GM12878 (cell line): ENCODE measurements at places on chromosomes 7 and 10. TPM values are rescaled to one million over a fixed set of nuclear protein-coding genes. Genes with fewer than 3 reads are reported as not detected.

DNA sequence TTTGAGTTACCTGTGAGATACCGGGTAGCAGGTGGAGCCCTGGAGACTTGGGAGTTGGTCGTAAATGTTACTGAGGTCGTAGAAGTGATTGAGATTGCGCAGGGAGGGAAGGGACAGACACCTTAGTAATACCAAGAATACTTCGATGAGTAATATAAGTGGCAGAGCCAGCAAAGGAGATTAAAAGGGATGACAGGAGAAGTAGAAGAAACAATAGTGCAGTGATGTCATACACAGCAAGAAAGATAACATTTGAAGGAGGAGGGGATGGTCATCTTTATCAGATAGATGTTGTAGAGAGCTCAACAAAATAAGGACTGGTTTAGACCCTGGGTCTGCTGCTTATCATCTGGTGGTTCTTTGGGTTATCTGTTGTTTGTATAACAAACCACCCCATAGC lies 5.0 kb downstream of the BCCIP start:
- H3K4me3 ChIP-seq = no peak overlapping the region
- no peak for DNase-seq
- H3K27ac ChIP-seq = no peak overlapping the region
- H3K36me3 ChIP-seq = peaks cover 5% of the 10 kb centered on the region

- H3K36me3 ChIP-seq = no peaks in the 10 kb centered on the region
- peak overlapping the region; percentile 41 for H3K27ac ChIP-seq
- H3K4me1 ChIP-seq = peaks cover 18% of the 10 kb centered on the region; the same call in 1 of the 2 replicates
- peak; percentile 60 for DNase-seq
- no peaks in the 10 kb centered on the region for H3K27me3 ChIP-seq
Observed at GRCh38 chr7:7706101-7706511, 12.3 kb downstream of the RPA3 start.

DNA sequence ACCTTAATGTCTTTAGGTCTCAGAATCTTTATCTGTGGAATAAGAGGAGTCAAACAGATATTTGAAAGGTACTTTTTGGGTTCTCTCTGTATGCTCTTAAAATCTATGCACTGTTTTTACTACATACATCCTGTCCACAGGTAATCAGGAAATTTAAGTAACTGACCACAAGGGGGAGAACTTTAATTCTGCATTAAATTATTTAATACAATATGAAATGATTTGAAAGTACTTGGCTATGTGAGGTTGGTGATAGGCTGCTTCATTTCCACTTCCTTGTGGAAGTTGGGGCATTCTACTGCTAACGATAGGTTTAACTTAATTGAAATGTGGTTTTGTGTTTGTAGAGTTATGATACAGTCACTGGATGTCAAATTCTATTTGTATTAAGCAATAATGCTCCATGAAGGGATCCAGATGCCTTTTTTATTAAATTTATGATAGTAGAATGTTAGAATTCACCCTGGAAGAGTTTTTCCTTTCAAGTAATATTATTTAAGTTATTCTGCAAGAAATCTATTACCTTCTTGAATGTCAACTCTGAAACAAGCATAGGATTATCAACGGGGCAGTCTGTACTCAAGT lies 6.0 kb downstream of the TEX47 start:
- no peak overlapping the region for H3K27ac ChIP-seq
- no peak for DNase-seq
- no peak overlapping the region for H3K4me3 ChIP-seq
- no peaks in the 10 kb centered on the region for H3K27me3 ChIP-seq
- H3K4me1 ChIP-seq = no peaks in the 10 kb centered on the region

DDC gene
- not detected in 2 replicates for total RNA-seq

- no peak overlapping the region for H3K4me3 ChIP-seq
- H3K27me3 ChIP-seq = no peaks in the 10 kb centered on the region
- H3K36me3 ChIP-seq = no peaks in the 10 kb centered on the region
Observed at GRCh38 chr10:125002423-125003145, 60.7 kb downstream of the ZRANB1 start.

TAS2R41 gene
- total RNA-seq = not detected in 2 replicates

KBTBD2 gene
- 11.8 and 16.0 TPM in 2 replicates for total RNA-seq

GRCh38 chr10:36224431-36224985 lies 582.4 kb upstream of the FZD8 start:
- no peak overlapping the region for H3K4me3 ChIP-seq
- no peaks in the 10 kb centered on the region for H3K36me3 ChIP-seq
- H3K27ac ChIP-seq = no peak overlapping the region
- DNase-seq = no peak
- no peaks in the 10 kb centered on the region for H3K27me3 ChIP-seq
- H3K4me1 ChIP-seq = no peaks in the 10 kb centered on the region

DNA sequence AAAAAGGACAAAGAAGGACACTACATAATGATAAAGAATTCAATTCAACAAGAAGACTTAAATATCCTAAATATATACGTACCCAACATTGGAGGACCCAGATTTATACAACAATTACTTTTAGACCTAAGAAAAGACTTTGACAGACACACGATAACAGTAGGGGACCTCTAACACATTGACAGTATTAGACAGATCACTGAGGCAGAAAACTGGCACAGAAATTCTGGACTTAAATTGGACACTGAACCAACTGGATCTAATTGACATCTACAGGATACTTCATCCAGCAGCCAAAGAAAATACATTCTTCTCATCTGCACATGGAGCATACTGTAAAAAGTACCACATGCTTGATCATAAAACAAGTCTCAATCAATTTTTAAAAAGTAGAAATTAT lies 103.8 kb downstream of the DGKI start:
- no peaks in the 10 kb centered on the region for H3K27me3 ChIP-seq
- H3K27ac ChIP-seq = no peak overlapping the region
- H3K4me1 ChIP-seq = no peaks in the 10 kb centered on the region
- H3K36me3 ChIP-seq = no peaks in the 10 kb centered on the region
- H3K4me3 ChIP-seq = no peak overlapping the region

- H3K27ac ChIP-seq = peak overlapping the region; percentile 28
- H3K4me1 ChIP-seq = peaks cover 8% of the 10 kb centered on the region
- DNase-seq = peak; percentile 75
- peaks cover 12% of the 10 kb centered on the region for H3K36me3 ChIP-seq
Observed at GRCh38 chr10:26550774-26551526, 112.8 kb downstream of the APBB1IP start.

- H3K4me1 ChIP-seq = peaks cover 4% of the 10 kb centered on the region
- H3K4me3 ChIP-seq = no peak overlapping the region
- H3K36me3 ChIP-seq = no peaks in the 10 kb centered on the region
- no peaks in the 10 kb centered on the region for H3K27me3 ChIP-seq
- H3K27ac ChIP-seq = no peak overlapping the region
Observed at GRCh38 chr10:43440463-43441134, 3.7 kb downstream of the ZNF487 start.

TBX20 gene
- not detected in 2 replicates for total RNA-seq

GPR158 gene
- total RNA-seq = not detected in 2 replicates

- no peaks in the 10 kb centered on the region for H3K27me3 ChIP-seq
- no peaks in the 10 kb centered on the region for H3K4me1 ChIP-seq
- no peak overlapping the region for H3K4me3 ChIP-seq
- H3K27ac ChIP-seq = no peak overlapping the region
- DNase-seq = no peak
Observed at GRCh38 chr10:90062786-90063185, 361.4 kb downstream of the KIF20B start.

LRRC61 gene
- total RNA-seq = 28.9 and 31.1 TPM in 2 replicates

IFIT5 gene
- total RNA-seq = 11.0 and 12.5 TPM in 2 replicates

- no peak overlapping the region for H3K27ac ChIP-seq
- DNase-seq = no peak
- no peaks in the 10 kb centered on the region for H3K27me3 ChIP-seq
- H3K4me1 ChIP-seq = no peaks in the 10 kb centered on the region
- no peaks in the 10 kb centered on the region for H3K36me3 ChIP-seq
- no peak overlapping the region for H3K4me3 ChIP-seq
Observed at GRCh38 chr10:24851629-24852028, 100.8 kb downstream of the PRTFDC1 start.

GRCh38 chr10:96448558-96448957 lies 65.2 kb downstream of the TLL2 start:
- H3K27me3 ChIP-seq = no peaks in the 10 kb centered on the region
- no peaks in the 10 kb centered on the region for H3K36me3 ChIP-seq
- H3K4me3 ChIP-seq = no peak overlapping the region
- peaks cover 12% of the 10 kb centered on the region for H3K4me1 ChIP-seq
- DNase-seq = no peak

PNLIPRP1 gene
- total RNA-seq = 0.74 and 1.5 TPM in 2 replicates

GRCh38 chr7:111346219-111346618 lies 216.1 kb downstream of the IMMP2L start:
- no peaks in the 10 kb centered on the region for H3K36me3 ChIP-seq
- H3K4me1 ChIP-seq = no peaks in the 10 kb centered on the region
- DNase-seq = no peak
- H3K27ac ChIP-seq = no peak overlapping the region

MMD2 gene
- total RNA-seq = not detected in 2 replicates

TFPI2 gene
- 0.28 TPM in 1 of 2 replicates, not detected in the other for total RNA-seq

PODXL gene
- 0.59 and 0.66 TPM in 2 replicates for total RNA-seq

- no peaks in the 10 kb centered on the region for H3K27me3 ChIP-seq
- no peaks in the 10 kb centered on the region for H3K4me1 ChIP-seq
- H3K27ac ChIP-seq = no peak overlapping the region
- DNase-seq = no peak
- no peaks in the 10 kb centered on the region for H3K36me3 ChIP-seq
Observed at GRCh38 chr10:34729619-34730018, 85.5 kb downstream of the PARD3 start.

IRF5 gene
- total RNA-seq = 74.6 and 74.9 TPM in 2 replicates

- no peak for DNase-seq
- peak overlapping the region; percentile 90 for H3K4me3 ChIP-seq
- H3K27ac ChIP-seq = peak overlapping the region; percentile 58; the same call in 1 of the 2 replicates
Observed at GRCh38 chr7:2559283-2559950, 638 bp downstream of the IQCE start.

- no peaks in the 10 kb centered on the region for H3K4me1 ChIP-seq
- H3K4me3 ChIP-seq = no peak overlapping the region
- H3K27ac ChIP-seq = no peak overlapping the region
- H3K27me3 ChIP-seq = no peaks in the 10 kb centered on the region
- no peak for DNase-seq
Observed at GRCh38 chr10:72924351-72924750, 30.3 kb downstream of the PLA2G12B start.

PAPOLB gene
- total RNA-seq = not detected in 2 replicates

GRCh38 chr10:79145517-79146470 lies 77.0 kb downstream of the ZMIZ1 start:
- no peak overlapping the region for H3K4me3 ChIP-seq
- H3K36me3 ChIP-seq = no peaks in the 10 kb centered on the region; the same call in 1 of the 2 replicates
- no peaks in the 10 kb centered on the region for H3K27me3 ChIP-seq
- H3K27ac ChIP-seq = no peak overlapping the region
- no peak for DNase-seq

GRCh38 chr7:122984021-122984420 lies 11.5 kb downstream of the TAS2R16 start:
- H3K27me3 ChIP-seq = no peaks in the 10 kb centered on the region
- H3K4me3 ChIP-seq = no peak overlapping the region
- H3K36me3 ChIP-seq = no peaks in the 10 kb centered on the region
- H3K4me1 ChIP-seq = no peaks in the 10 kb centered on the region
- no peak overlapping the region for H3K27ac ChIP-seq
- DNase-seq = no peak

- H3K4me1 ChIP-seq = peaks cover 6% of the 10 kb centered on the region
- peaks cover 23% of the 10 kb centered on the region; the same call in 1 of the 2 replicates for H3K36me3 ChIP-seq
- DNase-seq = no peak
- H3K4me3 ChIP-seq = peak overlapping the region; percentile 81
Observed at GRCh38 chr10:73810358-73810734, 1.1 kb downstream of the NDST2 start.

DNA sequence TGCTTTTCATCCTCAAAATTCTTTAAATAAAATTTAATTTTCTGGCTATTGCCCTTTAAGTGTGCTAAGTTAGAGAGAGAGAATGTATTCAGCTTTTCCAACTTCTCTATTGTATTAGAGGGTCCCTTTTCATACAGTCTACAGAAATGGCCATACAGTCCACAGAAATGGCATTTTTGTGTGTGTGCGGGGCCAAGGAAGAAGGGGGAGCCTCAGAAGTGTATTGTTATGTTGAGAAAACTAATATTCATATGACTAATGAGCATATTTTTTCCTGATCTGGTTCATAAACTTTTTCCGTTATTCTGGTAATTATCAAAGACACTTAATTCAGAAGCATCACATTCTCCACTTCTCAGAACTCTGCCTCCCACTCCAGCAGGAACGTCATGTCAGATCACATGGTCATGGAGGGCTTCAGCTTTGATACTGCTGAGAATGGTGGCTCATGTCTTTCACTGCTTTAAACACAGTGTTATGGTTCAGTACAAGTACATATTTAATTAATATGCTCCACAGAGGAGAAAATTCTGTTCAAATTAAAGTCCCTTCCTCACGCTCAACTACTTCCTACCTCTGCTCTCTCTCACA lies 37.1 kb downstream of the ELMO1 start:
- H3K4me1 ChIP-seq = peaks cover 16% of the 10 kb centered on the region
- H3K27me3 ChIP-seq = no peaks in the 10 kb centered on the region
- no peak for DNase-seq

GRCh38 chr10:44404741-44405437 lies 20.0 kb upstream of the CXCL12 start:
- H3K27me3 ChIP-seq = no peaks in the 10 kb centered on the region
- H3K36me3 ChIP-seq = no peaks in the 10 kb centered on the region
- no peaks in the 10 kb centered on the region for H3K4me1 ChIP-seq
- DNase-seq = no peak
- no peak overlapping the region for H3K4me3 ChIP-seq

- H3K27ac ChIP-seq = no peak overlapping the region
- H3K36me3 ChIP-seq = no peaks in the 10 kb centered on the region
- H3K4me3 ChIP-seq = no peak overlapping the region
- DNase-seq = no peak
- H3K4me1 ChIP-seq = no peaks in the 10 kb centered on the region
- H3K27me3 ChIP-seq = no peaks in the 10 kb centered on the region
Observed at GRCh38 chr10:10992961-10993714, 24.5 kb upstream of the CELF2 start.

GDF2 gene
- total RNA-seq = not detected in 2 replicates

TRRAP gene
- total RNA-seq = 35.0 and 39.3 TPM in 2 replicates

PLA2G12B gene
- not detected in 2 replicates for total RNA-seq

HOXA3 gene
- total RNA-seq = 0.08 TPM in 1 of 2 replicates, not detected in the other

PLAC9 gene
- total RNA-seq = not detected in 2 replicates

HPS6 gene
- total RNA-seq = 28.0 and 30.2 TPM in 2 replicates

DRGX gene
- not detected in 2 replicates for total RNA-seq

DNA sequence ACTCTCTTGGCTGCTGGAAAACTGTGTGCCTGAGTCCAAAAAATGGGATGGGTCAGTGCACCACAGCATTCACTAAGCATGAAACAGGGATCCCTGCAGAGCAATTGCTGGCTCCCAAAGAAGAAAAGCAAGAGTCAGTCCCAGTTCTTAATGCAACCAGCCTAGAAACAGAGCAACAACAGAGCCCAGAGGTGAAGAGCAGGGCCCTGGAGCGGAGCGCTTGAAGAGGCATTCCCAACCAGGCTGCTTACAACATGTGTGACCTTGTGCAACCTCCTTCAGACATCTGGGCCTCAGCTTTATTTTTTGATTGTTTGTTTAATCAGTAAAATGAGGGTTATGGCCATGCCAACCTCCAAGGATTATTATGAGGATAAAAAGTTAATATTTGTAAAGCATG lies 543.7 kb upstream of the COBL start:
- H3K27ac ChIP-seq = no peak overlapping the region
- no peaks in the 10 kb centered on the region for H3K36me3 ChIP-seq
- no peak for DNase-seq

GRCh38 chr7:98133621-98134303 lies 27.1 kb downstream of the LMTK2 start:
- H3K36me3 ChIP-seq = no peaks in the 10 kb centered on the region; the same call in 1 of the 2 replicates
- no peak overlapping the region for H3K27ac ChIP-seq
- H3K4me3 ChIP-seq = no peak overlapping the region
- H3K27me3 ChIP-seq = no peaks in the 10 kb centered on the region

PIK3CG gene
- total RNA-seq = 7.1 and 8.0 TPM in 2 replicates

GRCh38 chr10:86269332-86269731 lies 97.3 kb downstream of the GRID1 start:
- H3K4me1 ChIP-seq = no peaks in the 10 kb centered on the region
- H3K4me3 ChIP-seq = no peak overlapping the region
- H3K36me3 ChIP-seq = no peaks in the 10 kb centered on the region

TYW1B gene
- 4.3 TPM in 2 replicates for total RNA-seq
